GM20000 (cell line): ENCODE measurements at places on chromosomes 7 and 10.

DNA sequence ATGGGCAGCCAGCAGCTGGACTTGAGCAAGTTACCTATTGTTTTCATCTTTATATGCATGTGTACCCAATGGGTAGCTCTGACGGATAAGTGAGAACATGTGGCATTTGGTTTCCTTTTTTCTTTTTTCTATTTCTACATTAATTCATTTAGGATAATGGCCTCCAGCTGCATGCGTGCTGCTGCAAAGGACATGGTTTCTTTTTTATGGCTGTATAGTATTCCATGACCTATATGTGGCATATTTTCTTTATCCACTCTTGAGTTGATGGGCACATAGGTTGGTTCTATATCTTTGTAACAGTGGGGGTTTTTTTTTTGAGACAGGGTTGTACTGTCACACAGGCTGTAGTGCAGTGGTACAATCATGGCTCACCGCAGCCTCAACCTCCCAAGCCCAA, 37.4 kb downstream of the ASZ1 start:
- no peak for DNase-seq

DNA sequence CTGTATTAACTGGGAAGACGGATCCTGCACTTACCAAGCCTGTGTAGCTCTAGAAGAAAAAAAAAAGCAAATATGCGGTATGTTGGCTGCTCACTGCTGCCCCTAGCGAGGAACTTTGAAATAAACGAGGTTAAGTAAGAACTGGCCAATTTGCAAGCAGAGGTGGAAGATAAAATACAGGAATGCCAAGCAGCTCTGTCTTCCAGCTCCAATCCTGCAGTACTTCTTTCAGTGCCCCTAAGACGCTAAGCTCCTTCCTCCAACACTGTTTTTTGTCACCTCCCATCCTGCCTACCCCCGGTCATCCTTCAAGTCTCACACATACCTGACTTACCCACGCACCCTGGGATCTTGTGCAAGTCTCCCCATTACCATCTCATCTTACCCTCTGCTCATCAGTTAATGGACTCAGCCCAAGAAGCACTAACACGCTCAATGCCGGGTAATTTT, 809 bp downstream of the C10orf143 start:
- peak; percentile 77 for DNase-seq

DNA sequence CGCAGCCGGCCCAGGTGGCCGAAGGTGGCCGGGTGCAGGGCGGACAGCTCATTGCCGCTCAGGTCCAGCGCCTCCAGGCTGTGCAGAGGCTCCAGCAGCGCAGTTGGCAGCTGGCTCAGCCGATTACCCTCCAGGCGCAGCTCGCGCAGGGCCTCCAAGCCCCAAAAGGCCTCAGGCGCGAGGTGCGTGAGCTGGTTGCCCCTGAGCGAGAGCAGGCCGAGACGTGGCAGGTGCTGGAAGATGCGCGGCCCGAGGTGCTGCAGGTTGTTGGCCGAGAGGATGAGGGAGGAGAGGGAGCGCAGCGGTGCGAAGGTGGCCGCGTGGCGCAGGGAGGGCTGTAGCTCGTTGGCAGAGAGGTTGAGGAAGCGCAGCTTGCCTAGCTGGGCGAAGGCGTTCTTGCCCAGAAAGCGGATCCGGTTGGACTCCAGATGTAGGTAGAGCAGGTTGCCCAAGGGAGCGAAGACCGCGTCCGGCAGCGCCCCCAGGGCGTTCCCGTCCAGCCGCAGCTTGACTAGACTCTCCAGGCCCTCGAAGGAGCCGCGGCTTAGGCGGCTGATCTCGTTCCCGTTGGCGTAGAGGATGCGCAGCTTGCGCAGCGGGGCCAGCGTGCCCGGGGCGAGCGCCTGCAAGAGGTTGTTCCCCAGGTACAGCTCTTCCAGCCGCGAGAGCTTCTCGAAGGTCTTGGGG, 923 bp downstream of the TRIL start:
- DNase-seq: peak; percentile 37

DNA sequence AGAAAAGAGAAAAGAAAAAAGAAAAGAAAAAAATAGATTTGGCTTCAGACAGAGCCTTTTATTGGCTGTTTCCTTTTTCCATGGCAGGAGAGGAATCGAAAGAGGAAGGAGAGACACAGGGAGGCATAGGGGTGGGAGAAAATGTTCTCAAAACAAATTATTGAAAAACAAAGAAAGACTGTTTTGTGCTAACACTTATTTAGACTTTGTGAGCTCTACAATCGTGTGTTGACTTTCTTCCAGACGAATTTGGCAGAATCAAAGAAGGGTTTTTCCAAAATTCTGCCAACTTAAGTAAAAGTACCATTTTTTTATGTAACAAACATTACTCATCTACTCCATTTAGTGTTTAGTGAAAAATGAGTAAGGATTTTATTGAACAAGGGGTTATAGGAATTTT, 982.2 kb downstream of the REEP3 start:
- DNase-seq: no peak

DNA sequence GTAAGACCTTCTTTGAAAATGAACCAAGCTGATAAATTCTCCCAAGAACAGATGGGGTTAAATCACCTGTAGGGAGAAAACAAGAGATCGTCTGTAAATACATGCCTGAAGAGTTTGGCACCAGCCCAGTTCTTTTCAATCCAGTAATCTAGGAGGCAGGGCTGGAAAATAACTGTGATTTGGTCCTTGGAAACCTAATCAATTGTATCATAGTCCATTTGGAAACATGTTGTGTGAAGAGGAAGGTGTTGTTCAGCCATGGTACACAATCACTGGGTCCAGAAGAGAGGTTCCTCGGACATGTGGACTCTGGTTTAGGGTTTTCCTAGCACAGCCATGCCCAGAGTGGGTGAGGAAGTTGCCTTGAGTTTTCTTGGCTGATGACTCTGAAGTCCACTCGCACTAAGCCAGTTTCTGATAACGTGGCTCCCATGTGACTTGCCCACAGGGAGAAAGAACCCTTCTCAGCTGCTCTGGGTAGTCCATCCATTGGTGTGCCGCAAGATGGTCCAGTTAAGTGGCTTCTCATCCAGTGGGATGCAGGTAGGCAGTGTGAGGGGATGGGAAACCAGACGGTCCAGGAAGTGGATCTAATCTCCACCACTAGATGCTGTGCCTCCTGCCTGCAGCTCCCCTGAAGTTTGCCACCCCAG, 5.1 kb downstream of the BLNK start:
- no peak for DNase-seq

- no peak for DNase-seq
Measured at GRCh38 chr10:37721100-37721499, 136.3 kb downstream of the ZNF248 start.

- DNase-seq: no peak
Measured at GRCh38 chr10:14378387-14378960, 47.8 kb upstream of the FRMD4A start.

DNA sequence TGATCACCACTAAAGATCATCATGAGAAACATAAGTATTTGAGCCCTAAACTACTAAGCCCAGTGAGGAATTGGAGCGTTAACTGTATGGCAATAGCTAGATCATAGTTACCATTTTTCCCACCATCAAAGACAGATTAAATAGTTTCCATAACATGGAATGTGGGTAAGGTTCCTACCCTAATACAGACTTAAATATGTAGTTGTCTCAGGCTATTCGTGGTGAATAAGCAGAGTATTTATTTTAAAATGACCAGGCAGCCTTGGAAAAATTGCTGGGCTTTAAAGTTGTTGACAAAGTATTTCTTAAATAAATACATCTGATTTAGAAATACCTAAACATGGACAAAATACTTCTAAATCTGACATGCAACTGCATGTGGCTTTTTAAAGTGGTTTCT, 106.8 kb downstream of the NT5C2 start:
- no peak for DNase-seq

DNA sequence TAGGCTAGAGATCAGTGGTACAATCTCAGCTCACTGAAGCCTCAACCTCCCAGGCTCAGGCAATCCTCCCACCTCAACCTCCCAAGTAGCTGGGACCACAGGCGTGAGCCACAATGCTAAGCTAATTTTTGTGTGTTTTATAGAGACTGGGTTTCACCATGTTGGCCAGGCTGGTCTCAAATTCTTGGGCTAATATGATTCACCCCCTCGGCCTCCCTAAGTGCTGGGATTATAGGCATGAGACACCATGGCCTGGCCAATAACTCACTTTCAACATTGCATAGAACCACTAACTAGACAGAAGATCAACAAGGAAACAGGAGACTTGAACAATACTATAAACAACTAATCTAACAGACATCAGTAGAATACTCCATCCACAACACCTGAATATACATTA, 191.7 kb downstream of the LRRN3 start:
- DNase-seq: no peak

- no peak for DNase-seq
Measured at GRCh38 chr10:123496375-123496774, 169.8 kb upstream of the GPR26 start.

DNA sequence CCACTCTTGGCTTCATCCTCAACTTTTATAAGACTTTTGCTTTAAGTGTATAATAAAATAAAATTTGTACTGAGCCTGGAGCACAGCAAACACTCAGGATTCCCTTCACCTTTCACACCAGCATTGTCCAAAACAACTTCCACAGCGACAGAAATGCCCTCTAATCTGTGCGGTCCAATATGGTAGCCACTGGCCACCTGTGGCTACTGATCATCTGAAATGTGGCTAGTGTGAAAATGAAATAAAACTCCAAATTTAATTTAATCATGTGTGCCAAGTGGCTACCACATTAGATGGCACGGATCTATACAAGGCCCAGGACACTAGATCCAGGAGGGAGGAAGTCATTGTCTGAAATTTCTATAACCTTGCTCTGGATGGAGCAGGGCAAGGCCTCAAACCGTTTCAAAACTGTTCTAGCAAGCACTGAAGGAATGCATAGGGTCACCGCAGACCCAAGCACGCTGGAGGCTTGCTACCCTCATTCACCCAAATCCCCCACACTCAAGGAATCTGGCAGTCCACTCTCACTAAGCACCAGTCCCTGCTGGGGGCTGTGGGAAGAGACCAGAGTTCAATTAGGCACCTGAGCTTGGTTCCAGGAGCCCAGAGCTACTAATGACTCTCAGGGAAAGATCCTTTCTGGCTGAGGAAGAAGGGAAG, 6.3 kb upstream of the MYO1G start:
- no peak for DNase-seq

DNA sequence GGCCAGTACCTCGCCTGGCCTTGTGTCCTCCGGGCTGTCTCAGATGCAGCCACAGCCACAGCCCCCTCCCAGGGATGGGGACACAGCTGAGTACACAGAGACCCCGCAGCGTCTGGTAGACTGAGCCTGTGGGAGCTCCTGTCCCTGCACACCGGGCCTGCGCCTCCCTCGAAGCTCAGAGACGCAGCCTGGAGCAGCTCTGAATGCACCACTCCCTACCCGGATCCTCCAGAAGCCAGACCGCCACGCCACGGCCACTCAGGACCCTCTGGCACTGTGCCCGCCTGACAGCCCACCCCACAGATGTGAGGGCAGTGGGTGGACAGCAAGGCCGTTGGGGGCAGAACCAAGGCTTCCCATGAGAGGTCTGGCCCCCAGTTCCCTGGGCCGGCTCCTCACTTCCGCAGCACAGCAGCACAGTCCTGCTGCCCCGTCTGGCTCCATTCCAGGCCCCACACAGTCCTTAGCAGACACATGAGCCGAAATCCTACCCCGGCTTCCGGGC, 40.8 kb downstream of the PAPOLB start:
- no peak for DNase-seq

DNA sequence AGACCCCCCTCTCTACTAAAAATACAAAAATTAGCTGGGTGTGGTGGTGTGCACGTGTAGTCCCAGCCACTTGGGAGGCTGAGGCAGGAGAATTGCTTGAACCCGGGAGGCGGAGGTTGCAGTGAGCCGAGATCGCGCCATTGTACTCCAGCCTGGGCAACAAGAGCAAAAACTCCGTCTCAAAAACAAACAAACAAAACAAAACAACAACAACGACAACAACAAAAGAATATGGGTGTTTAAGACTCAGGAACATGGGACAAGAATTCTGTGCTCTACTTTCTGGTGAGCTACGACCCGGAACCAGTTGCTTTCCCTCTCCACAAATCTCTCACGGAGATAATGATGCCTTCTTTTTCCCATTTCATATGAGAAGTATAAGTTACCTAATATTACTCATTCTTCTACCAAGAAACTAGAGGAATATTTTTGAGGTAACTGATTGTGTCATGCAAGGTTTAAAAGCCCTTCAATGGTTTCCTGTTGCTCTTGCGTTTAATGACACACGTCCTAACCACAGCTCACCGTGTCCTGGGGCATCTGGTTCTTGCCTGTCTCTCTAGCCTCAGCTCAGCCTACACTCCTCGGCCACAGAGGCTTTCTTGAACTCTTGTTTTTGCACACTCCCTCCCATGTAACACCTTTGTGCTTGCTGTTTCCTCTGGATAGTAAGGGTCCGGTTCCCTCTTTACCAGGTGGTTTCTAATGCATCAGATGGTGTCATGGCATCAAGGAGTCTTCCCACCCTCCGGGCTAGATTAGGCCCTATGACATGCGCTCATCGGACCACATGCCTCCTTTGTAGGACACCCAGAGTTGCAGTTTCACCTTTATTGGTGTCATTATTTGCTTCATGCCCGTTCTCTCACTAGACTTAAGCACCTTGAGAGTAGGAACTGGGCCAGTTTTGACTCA, 67.5 kb downstream of the PFKFB3 start:
- DNase-seq: peak; percentile 68

DNA sequence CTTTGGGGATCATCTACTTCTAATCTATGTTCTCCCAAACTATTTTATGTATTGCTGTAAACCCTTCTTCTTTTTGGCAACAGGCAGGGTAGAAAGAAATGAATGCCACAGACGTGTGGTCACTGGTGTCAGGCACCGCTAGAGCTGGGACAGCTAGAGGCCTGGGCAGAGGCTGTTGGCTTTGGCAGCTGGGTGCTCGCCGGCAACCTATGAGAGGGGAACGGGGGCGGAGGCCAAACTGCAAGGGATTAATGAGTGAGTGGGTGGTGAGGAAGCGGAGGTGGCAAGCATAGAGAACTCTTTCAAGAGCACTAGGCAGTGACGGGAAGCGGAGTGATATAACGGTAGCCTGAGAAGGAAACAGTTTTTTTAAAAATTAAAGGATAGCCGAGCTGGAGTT, 78.5 kb downstream of the CREB5 start:
- DNase-seq: no peak

- DNase-seq: no peak
Measured at GRCh38 chr10:3549118-3549517, 235.9 kb downstream of the KLF6 start.

DNA sequence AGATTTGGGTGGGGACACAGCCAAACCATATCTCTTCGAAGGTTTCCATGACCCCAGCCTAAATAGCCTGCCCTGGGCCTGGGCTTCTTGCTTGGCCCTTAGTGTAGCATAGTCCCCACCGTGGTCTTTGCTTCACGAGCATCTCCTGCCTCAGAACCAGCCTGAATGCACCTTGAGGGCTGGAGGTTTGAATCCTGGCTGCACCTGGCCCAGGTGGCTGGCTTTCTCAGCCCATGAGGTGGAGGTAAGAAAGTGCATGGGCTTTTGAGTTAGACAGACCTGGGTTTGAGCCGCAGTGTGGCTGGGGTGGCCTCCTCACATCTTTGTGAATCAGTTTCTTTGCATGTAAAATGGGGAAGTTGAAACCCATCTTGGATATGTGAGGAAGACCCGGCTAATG, 24.2 kb upstream of the PCBD1 start:
- no peak for DNase-seq
